ENCODE measurements at places on chromosomes 1 and 21. TPM values are rescaled to one million over a fixed set of nuclear protein-coding genes. Genes with fewer than 3 reads are reported as not detected.
A peak's percentile ranks its signal among the peaks of the same experiment; 100 is the strongest.

Gene MIXL1
- not detected for total RNA-seq

Gene FCRL6
- not detected for total RNA-seq

Gene ANP32E
- 42.0 TPM for total RNA-seq

Gene CA6
- total RNA-seq, result not detected

Gene MAP3K21
- 13.7 TPM for total RNA-seq

DNA sequence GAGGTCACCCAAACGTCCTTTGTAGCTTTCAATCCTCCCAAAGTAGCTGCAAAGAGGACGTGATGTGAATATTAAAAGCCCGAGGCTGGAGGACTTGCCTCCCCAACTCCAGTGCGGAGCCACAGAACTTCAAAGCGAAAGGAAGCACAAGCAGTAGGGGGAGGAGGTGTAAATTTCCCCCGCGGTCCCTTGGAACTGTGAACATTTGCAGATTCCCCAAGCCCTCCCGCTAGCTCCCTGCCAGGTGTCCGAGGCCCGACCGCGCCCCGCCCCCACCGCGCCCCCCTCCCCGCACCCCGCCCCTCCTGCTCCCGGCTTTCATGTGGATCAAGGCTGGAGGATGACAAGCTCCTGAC is 41.5 kb upstream of the HAO2 start:
- no peak for DNase-seq

DNA sequence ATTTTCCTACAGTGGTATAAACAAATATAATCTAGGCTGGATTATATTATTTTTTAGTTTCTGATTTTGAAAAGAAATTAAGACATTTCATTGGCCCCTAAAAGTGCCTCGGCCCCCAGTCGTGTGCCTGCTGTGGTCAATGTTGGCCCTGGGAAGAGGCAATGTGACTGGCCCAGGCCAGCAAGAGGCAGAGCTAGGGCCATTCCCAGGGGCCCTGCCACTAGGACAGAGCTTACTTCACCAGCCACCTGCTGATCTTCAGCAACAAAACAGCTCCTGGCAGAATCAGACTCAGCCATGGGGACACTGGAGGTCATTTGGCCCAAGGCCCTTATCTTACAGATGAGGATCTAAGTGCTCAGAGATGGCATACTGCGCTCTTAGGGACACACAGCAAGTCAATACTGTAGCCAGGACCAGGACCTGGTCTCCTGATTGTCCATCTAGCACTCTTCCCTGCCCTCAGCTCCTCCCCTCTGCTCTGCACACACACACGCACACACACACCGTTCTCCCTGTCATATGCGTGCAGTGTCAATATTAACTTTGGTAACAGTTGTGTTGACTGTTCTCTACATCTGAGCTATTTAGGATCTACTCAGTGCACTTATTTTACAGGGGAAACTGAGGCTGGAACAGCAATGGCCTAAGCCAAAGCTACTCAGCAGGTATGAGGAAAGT is 16.6 kb upstream of the KLHDC7A start:
- DNase-seq, result no peak

- no peak for DNase-seq
Measured at GRCh38 chr1:212698467-212699103, 1.1 kb downstream of the BATF3 start.

- no peak for DNase-seq
Measured at GRCh38 chr1:78141531-78142231, 95.9 kb downstream of the GIPC2 start.

DNA sequence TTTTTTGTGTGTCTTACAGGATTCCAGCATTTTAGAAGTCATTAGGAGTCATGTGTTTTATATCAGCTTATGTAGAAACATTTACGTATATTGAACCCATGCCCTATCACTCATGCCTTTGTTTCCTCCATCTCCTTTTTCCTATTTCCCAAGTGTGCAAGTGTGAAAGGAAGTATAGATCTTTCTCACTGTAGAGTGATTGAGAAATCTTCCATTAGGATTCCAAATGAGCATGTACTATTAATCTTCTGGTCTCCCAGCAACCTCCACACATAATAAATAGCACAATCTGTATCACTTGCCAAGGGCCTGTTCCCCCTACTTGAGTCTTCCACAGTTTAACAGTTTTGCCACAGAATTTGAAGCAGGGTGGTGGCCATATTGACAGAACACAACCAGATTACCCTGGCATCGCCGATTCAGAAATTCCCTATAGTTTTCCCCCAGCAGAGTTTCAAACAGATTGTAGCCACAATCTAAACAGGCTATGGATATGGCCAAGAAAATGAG is 1052.8 kb downstream of the TTLL7 start:
- no peak for DNase-seq

GRCh38 chr1:205965036-205965884 is 22.0 kb upstream of the SLC26A9 start:
- no peak for DNase-seq

- DNase-seq, result peak; percentile 52
Measured at GRCh38 chr1:157415661-157416060, 136.7 kb downstream of the FCRL5 start.

DNA sequence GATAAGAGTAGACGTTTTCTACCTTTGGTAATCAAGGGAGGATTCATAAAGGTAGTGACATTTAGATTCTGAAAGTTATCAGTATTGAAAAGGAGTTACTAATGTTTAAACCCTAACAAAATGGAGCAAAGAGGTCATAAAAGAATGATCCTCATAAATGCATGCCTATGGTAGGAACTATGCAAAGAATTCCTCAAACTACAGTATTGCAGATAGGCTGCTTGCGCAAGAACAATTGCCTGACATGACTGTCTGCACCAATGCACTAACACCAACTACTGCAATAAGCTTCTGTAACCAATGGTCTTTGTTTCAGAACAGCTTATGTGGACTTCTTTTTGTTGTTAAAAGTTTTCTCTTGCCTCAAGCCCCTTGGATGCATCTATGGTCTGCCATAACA is 597.3 kb upstream of the ADGRL4 start:
- DNase-seq, result peak; percentile 3

DNA sequence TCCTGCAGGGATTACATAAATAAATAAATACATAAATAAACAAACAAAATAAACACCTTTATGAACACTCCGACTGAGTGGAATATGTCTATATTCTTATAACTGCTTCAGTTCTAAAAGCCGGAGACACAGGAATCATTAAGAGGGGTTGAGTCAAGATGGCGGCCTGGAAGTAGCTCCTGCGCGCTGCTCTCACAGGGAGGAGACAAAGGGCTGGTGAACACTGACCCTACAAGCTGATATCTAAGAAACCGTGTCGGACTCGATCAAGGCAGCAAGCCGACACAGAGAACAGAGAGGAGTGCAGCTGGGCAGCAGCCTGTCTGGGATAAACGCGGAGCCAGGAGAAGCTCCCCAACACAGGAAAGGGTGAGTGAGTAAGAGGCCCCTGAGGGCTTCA is 1098.6 kb upstream of the NCAM2 start:
- DNase-seq, result no peak
